ENCODE measurements at places on chromosomes 4 and X. TPM values are rescaled to one million over a fixed set of nuclear protein-coding genes. Genes with fewer than 3 reads are reported as not detected.

NSUN7 gene
- 0.57 TPM for polyA plus RNA-seq

ASMT gene
- polyA plus RNA-seq = 0.69 TPM

DNA sequence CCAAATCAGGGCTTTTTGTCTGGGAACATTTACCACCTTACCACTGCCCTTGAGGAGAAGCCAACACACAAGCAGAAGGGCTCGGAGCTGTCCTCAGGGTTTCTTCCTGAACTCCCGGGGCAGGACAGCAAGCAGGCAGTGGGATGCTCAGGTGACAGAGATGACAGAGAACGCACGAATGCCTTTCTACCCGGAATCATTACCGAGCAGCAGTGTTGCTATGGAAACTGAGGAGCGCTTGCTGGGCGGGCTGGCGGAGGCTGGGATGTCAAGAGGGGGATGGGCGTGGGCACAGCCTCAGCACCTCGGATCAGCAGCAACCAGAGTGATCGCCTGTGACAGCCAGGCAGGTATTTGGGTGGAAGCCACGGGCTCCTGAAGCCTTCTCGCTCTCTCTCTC lies 17.8 kb downstream of the SSR4 start:
- DNase-seq = no peak

- DNase-seq = no peak
These were observed 28.9 kb downstream of the CPLX1 start for GRCh38 chr4:797066-797465.

- DNase-seq = no peak
These were observed 421.7 kb upstream of the HTR2C start for GRCh38 chrX:114162068-114162735.

DNA sequence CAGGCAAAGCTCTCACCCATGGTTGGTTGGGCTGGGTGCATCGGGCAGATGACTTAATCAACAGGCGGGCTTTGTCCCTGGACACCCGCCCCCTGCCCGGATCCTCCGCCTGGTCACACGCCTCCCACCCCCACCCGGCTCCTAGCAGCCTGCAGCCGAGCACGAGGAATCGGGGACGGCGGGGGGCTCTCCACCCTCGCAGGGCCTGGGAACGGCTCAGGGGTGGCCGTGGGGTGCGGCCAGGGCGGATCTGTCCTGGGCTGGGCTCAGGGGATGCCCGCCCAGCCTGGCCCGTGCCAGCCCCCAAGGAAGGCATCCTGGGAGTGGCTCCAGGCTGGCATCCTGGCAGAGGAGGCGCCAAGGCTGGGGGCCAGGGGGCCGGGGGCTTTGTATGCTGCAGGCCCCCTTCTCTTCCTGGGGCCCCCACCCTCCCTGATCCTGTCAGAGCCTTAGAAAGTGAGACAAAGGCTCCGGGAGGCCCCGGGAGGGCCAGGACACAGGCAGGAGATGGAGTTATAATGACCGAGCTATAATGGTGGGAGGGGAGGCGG lies 32.5 kb upstream of the FGFR3 start:
- DNase-seq = no peak

- DNase-seq = peak; percentile 91
These were observed 36.4 kb downstream of the TMEM154 start for GRCh38 chr4:152643153-152644035.

GRCh38 chr4:7705062-7705461 lies 234.6 kb downstream of the AFAP1 start:
- no peak for DNase-seq

- DNase-seq = no peak
These were observed 48.3 kb downstream of the STBD1 start for GRCh38 chr4:76354517-76355473.
